Hippocampal formation (tissue), 2 donors: ENCODE measurements at places on chromosomes 1 and 21.

DNA sequence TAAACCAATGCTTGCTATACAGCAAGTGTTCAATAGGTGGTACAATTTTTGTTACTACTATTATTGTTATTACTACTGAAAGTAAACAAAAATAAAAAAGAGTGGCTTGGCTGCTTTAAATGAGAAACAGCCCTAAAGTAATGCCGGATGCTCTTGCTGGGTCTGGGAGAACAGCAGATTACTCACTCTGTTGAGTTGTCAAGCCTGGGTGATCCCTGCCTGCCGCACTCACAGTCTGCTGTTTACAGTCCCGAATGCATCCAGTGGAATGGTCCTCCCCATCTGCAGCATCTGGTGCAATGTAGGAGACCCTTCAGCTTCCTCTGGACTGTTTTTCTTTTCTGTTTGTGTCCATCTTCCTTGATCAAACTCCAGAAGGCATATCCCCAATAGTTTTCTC, 102.7 kb upstream of the IVNS1ABP start:
- no peak for DNase-seq

DNA sequence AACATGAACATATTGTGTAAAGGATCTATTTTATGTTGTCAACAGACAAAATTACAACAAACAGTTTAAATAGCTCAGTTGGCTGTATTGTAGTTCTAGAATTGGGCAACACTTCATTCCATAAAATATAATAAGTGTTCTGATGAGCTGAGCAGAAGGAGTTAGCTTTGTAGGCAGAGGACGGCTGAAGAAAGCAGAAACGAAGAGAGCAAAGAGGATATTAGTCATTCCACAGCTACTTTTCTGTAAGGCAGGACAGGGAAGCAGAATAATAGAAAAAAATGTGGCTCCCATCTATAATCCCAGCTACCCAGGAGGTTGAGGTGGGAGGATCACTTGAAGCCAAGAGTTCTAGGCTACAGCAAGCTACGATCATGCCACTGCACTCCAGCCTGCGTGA, 20.2 kb upstream of the IVNS1ABP start:
- no peak for DNase-seq

GRCh38 chr1:177983077-177983476, 13.2 kb upstream of the SEC16B start:
- no peak for DNase-seq

GRCh38 chr21:42711667-42712066, 58.2 kb downstream of the PDE9A start:
- DNase-seq = no peak

DNA sequence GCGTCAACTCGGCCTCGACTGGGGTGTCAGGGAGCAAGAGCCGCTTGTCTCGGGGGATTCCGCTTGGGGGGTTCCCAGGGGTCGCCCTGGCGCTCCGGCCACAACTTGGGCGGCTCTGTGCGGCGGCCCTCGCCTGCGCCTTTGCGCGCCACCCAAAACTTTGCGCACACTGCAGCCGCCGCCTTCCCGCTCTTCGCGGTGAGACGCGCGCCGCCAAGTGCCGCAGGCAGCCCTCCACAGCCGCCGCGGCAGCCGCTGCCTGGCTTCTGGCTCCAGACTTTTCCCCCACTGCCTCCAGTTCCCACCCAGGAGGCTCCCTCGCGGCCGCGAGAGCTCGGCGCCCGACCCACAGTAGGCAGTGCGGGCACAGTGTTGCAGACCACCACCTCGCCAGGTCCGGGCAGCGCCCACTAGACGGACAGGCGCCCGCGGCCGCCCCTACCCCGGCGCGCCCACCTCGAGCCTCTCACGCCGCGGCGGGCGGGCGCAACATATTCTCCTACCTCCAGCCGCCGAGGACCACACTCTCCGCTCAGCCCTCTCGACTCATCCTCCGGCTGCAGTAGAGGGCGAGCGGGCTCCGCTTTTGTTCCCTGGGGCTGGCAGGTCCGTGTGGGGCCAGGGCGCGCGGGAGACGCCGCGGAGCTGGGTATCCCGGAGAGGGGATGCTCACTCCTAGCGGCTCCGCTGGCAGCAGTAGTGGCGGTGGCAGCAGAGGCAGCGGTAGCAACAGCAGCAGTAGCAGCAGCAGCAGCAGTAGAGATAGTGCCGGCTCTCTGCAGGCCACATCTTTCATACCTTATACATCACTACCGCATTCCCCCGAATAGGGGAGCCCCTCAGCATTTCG, 296.6 kb downstream of the OMA1 start:
- DNase-seq = no peak

GRCh38 chr1:236058141-236058934, 6.6 kb downstream of the NID1 start:
- DNase-seq = no peak

- DNase-seq = peak; percentile 67
Measured at GRCh38 chr1:20696397-20697333, 21.1 kb downstream of the KIF17 start.

GRCh38 chr1:214864896-214865688, 217.4 kb upstream of the KCNK2 start:
- no peak for DNase-seq

- no peak for DNase-seq
Measured at GRCh38 chr1:243916160-243916559, 66.1 kb upstream of the AKT3 start.

DNA sequence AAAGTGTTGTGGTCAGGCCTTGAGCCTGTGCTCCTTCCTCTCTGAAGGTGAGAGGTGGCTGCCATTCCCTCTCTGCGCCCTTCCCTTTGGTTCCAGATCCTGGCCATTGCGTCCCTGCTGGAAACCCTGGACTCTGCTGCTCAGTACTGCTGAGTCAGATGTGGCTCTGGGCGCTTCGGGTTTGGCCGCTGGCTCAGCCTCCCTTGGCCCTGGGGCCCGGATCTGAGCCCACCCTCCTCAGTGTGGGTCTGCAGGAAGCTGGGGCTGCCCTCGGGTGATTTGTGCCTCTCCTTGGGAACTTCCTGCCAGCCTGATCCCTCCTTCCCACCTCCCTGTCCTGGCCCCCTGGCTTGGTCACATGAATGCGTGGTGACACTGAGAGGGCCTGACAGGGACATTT, 32.2 kb downstream of the QSOX1 start:
- no peak for DNase-seq

- DNase-seq = no peak
Measured at GRCh38 chr1:28256197-28256827, 3.0 kb upstream of the SESN2 start.

DNA sequence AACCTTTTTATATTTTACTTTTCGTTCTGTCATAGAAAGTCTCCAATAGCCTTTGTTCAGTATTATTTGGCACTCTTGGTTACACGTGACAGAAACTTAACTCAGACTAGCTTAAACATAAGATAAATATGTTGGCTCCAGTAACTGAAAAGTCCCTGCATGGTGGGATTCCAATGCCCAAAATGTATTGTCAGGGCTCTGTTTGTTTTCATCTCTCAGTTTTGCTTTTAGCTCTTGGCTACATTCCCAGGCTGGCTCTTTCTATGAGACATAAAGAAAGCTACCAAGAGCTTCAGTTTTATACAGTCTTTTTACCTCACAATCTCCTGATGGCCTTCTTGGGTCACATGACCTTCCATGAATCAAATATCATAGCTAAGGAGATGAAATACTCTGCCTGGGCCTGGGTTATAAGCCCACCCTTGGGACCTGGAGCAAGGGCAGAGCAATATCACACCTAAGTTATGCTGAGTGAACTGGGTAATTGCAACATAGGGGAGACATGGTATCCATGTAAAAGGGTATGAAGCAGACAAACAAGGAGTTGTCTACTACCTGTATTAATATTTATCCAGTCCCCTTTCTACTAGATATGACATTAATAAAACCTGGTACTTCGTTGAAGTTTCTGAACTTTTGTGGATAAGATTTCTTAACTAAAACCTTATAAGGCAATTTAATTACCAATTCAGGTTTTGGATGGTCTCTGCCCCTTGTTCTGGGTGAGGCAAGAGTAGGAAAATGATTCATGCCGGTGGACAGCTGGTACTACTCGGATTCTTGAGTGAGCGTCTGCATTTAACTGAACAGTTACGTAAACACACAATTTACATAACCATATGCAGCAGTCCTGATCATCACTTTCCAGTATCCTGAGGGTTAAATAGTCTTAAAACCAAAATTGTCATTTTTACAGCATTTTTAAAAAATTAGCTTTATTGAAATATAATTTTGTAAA, 442.3 kb downstream of the GPATCH2 start:
- no peak for DNase-seq

GRCh38 chr1:25031601-25031965, 101.5 kb upstream of the RUNX3 start:
- no peak for DNase-seq

GRCh38 chr1:33710967-33711366, 152.9 kb upstream of the HMGB4 start:
- DNase-seq = no peak

- no peak for DNase-seq
Measured at GRCh38 chr1:114208106-114208505, 54.4 kb upstream of the SYT6 start.

- DNase-seq = no peak
Measured at GRCh38 chr1:19479351-19480120, 5.8 kb downstream of the CAPZB start.

- DNase-seq = no peak
Measured at GRCh38 chr1:35748326-35748725, 21.5 kb downstream of the CLSPN start.

- DNase-seq = no peak
Measured at GRCh38 chr21:14734191-14734590, 188.1 kb upstream of the SAMSN1 start.

- no peak for DNase-seq
Measured at GRCh38 chr1:118335331-118335732, 150.3 kb upstream of the SPAG17 start.

DNA sequence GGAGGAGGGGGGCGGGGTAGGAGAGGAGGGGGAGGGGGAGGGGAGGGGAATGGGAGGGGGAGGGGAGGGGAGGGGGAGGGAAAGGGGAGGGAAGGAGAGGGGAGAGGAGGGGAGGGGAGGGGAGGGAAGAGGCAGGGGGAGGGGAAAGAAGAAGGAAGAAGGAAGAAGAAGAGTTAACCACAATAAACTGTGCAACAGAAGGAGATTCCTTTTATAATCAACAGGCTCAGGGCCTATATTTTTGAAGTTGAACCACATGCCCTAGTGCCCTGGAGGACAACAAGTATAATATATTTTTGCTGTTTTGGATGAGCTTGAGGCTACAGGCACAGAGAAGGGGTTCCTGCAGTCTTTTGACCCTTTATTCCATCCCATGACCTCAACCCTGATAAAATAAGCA, 228.2 kb upstream of the IRF2BP2 start:
- no peak for DNase-seq

GRCh38 chr1:31588751-31589515, 12.6 kb downstream of the TINAGL1 start:
- DNase-seq = no peak

DNA sequence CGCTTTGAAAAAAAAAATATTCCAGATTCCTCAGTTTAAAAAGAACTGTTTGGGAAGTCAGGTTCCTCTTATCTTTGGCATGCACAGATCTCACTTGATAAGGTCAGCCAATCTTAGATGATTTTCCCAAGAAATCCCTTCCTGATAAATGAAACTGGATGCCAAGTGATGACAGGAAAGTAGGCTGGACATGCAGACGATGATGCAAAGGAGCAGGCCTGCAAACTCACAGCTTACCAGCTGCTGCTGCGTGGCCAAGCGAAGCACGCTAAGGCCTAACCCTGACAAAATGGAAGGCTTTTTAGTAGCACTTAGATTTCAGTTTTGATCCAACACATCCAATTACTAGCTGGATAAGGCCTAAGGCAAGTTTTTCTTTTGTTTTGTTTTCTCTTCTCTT, 10.1 kb downstream of the TADA1 start:
- DNase-seq = no peak

- DNase-seq = no peak
Measured at GRCh38 chr1:151968058-151968457, 25.6 kb downstream of the S100A10 start.

DNA sequence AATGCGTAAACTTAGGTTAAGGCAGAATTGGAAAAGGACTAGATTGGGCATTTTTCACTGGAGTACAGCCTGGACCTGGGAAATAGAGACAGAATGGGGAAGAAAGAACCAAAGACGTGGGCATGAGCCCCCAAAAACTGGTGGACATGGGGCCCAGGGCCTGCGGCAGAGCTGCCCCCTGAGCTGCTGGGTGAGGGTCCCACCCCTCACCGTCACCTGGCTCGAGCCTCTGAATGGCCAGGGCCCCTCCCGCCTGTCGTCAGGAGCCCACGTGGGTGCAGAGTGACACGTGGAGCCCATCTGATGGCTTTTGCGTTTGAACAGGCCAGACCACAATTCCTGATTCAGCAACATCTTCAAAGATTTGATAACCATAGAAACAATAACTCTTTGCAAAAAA, 360.9 kb upstream of the VAMP3 start:
- DNase-seq = no peak

- DNase-seq = no peak
Measured at GRCh38 chr1:153371231-153371630, 4.2 kb downstream of the S100A12 start.
